Lung microvascular endothelial cell (primary cell): ENCODE measurements at places on chromosomes 3 and 15. TPM values are rescaled to one million over a fixed set of nuclear protein-coding genes. Genes with fewer than 3 reads are reported as not detected.

GRCh38 chr15:92443381-92443780 lies 49.7 kb downstream of the ST8SIA2 start:
- no peak for DNase-seq

LEKR1 gene
- total RNA-seq, result under 0.01 and 0.60 TPM in 2 replicates

DNA sequence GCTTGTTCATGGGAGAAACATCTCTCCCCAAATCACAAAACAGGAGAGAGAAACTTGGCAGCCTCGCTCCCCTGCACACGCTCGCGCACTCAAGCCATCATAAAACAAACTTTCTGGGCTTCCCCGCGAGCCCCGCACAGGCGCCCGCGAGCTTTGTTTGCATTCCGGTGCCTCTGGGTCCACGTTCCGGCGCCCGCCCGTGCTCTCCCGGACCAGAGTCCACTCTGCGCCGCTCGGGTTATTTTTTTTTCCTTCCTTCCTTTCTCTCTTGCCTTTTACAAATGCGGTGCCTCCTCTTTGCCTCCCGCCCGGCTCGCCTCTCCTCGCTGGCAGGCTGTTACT lies 363 bp downstream of the MAGI1 start:
- DNase-seq, result no peak

DNA sequence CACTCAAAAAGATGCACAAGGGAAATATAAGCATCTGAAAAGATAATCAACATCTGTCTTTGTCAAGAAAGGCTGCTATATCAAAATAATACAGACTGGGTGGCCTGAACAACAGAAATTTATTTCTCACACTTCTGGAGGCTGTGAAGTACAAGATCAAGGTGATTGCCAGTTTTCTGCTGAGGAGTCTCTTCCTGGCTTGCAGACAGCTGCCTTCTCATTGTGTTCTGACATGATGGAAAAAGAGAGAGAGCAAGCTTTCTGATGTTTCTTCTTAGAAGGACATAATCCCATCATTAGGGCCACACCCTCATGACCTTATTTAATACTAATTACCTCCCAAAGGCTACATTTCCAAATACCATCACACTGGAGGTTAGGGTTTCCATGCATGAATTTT lies 1573.3 kb downstream of the SI start:
- no peak for DNase-seq

ISL2 gene
- 0.40 and 0.65 TPM in 2 replicates for total RNA-seq

DNA sequence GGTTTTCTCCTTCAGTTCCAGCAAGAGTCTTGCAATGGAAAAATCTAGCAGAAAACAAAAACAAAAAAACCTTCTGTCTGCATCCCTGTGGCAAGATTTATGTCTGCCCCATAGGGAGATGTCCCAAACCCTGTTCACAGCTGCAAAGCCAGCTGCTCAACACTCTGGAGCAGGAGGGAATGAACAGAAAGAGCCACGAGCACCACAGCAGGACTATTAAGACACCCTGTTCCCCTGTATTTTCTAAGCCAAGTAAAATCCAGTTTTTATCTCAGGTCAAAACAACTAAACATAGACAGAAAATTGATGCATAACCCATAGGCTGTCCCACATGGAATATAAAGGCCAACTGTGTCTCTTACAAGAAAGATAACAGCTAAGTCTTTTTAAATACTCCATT lies 357.9 kb downstream of the LSAMP start:
- DNase-seq, result no peak

LYZL4 gene
- not detected in 2 replicates for total RNA-seq

GRCh38 chr3:161800985-161801559 lies 304.5 kb downstream of the OTOL1 start:
- no peak for DNase-seq

CLDN11 gene
- total RNA-seq, result 27.6 and 144 TPM in 2 replicates

GRCh38 chr3:72535772-72536171 lies 312.5 kb downstream of the SHQ1 start:
- DNase-seq, result no peak

- DNase-seq, result no peak
Observed at GRCh38 chr3:55959471-55960080, 472.5 kb upstream of the WNT5A start.

CCR3 gene
- total RNA-seq, result not detected in 2 replicates

PSMA4 gene
- total RNA-seq, result 124 and 180 TPM in 2 replicates

SHC4 gene
- under 0.01 and 0.22 TPM in 2 replicates for total RNA-seq

DNA sequence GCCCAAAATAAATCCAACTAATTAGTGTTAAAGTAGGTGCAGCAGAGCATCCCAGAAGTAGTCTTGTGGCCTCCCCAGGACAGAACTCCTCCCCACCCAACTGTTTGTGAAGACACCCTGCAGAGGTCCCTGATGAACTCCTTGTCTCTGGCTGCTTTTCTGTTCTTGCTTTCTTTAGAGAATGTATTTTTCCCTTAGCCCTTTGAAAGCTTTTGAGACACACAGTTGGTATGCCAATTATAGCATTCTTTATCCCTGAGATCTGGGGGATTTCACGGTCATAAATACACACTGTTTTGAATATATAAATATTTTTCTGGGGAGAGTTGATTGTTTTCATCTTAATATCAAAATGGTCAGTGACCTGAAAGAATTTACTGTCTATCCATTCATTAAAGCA lies 9.8 kb downstream of the TFG start:
- no peak for DNase-seq

DNA sequence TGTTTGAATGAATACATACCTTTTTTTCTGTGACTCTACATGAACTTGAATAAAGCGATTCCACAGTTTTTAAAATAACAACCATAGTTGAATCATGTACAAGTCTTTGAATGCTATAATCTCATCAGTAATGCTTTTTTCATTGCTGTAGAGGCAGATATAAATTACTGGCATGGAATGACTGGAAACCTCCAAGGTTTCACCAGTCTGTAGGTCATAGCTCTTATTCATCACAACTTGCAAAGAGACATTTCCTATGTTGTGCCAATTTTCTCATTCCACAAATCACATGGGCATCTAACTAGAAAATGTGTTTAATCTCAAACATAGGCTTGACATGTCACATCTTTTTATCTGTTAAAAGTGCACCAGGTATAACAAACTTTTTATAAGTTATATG lies 407.1 kb upstream of the KCNMB2 start:
- DNase-seq, result no peak

GRCh38 chr3:131067983-131068382 lies 41.3 kb downstream of the NEK11 start:
- no peak for DNase-seq

DNA sequence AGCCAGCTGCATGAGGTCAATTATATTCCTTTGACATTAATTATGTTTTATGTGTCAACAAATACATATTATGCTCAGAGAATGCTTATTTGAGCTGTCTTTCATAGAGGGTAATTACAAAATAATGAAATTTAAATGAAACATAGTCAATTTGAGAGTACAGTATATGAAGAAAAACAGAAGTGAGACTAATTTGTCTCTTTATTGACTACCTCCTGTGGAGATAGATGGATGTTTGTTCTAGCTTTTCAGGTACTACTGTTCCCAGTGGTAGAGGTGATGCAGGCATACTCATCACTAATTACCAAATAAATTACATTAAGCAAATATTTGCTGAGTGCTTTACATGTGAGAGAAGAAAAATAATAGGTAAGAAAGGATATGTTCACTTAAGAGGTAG lies 1129.6 kb downstream of the OTOL1 start:
- no peak for DNase-seq

DNA sequence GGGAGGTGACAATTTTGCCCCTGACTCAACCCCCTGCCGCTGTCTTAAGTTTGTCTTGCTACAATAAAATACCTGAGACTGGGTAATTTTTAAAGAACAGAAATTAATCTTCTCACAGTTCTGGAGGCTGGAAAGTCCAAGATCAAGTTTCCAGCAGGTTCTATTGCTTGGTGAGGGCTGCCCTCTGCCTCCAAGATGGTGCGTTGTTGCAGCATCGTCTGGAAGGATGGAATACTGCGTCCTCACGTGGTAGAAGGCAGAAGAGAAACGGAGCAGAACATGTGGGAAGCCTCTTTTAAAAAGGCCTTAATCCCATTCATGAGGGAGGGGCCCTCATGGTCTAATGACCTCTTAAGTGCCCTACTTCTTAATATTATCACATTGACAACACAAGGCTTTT lies 87.3 kb upstream of the SNTN start:
- no peak for DNase-seq

DNA sequence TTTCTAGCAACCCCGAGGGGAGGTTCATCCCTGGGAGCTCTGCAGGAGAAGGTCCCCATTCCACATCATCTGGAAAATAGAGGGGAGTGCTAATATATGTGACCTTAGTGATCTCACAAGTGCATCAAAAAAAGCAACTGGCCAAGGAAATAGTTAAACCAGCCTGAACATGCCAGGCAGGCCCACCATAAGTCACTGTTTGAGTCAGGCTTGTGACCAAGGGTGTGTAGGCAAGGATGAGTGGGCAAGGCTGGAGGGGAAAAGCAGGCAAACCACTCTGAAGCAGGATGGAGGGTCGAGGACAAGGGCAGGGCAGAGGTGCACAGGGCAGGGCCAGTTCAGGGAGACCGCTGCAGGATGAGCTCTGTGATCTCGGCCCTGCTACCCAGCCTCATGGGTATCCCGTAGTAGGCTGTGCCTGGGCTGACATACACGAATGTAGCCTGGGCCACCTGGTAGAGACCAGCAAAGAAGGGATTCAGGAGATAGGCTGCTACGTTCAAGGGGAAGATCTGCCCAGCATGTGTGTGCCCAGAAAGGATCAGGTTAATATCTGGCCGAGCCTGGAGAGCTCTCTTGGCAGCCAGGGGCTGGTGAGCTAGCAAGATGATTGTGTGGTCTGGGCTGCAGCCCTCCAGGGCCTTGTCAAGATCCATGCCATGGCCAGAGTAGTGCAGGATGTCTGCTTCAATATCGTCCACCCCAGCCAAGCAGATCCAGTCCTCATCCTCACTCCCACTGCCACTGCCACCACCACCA lies 4.3 kb downstream of the GLB1 start:
- DNase-seq, result no peak

DNA sequence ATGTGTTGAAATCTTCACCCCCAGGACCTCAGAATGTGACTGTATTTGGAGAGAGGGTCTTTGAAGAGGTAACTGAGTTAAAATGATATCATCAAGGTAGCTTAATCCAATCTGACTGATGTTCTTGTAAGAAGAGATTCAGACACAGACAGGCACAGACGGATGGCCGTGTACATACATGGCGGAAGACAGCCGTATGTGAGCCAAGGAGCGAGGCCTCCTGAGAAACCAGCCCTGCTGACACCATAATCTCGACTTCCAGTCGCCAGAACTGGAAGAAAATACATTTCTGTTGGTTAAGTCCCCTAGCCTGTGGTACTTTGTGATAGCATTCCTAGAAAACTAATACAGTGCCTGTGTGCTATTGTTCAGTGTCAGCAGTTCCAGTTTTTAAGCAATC lies 73.6 kb downstream of the APBA2 start:
- no peak for DNase-seq

DNA sequence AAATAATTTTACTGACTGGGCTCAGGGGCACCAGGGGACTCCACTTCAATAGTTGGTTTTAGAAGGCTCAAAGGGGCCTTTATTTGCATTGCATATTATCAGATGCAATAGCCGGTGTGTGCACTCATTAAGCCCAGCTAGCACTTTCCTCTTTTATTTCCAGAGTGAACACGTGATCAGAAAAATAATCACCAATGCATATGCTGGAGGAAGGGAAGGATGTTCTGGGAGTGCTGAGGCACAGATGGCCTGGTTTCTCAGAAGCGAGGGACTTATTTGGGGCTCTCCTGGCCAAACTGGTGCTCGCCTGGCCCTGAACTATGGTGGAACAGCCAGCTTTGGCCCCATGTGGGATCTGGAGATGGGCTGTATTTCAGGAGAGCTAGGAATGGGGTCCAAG lies 60.4 kb upstream of the SEC13 start:
- no peak for DNase-seq

NRROS gene
- total RNA-seq, result 4.8 and 5.7 TPM in 2 replicates

NCK1 gene
- total RNA-seq, result 45.5 and 108 TPM in 2 replicates

- peak; percentile 79 for DNase-seq
Observed at GRCh38 chr3:114144909-114145688, 33.8 kb downstream of the DRD3 start.

- no peak for DNase-seq
Observed at GRCh38 chr3:129673012-129673411, 66.5 kb upstream of the PLXND1 start.

DNA sequence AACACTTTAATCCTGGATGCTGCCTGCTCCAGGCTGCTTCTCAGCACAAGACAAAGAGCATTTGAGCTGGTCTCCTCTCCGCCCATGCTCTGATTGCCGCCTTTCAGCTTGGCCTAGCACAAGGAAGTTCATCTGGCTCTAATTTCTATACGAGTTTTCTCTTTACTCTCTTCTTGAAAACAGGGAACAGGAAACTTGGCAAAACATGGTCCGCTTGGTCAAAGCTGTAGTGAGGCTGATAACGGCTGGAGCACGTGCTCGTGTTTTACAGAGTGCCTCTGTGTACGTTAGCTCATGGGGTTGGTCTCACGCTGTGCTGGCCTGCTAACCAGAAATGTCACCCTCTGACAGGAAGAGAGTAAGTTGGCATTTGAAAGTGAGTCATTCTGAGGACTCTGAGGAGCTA lies 19.2 kb downstream of the RARRES1 start:
- peak; percentile 85 for DNase-seq

DNA sequence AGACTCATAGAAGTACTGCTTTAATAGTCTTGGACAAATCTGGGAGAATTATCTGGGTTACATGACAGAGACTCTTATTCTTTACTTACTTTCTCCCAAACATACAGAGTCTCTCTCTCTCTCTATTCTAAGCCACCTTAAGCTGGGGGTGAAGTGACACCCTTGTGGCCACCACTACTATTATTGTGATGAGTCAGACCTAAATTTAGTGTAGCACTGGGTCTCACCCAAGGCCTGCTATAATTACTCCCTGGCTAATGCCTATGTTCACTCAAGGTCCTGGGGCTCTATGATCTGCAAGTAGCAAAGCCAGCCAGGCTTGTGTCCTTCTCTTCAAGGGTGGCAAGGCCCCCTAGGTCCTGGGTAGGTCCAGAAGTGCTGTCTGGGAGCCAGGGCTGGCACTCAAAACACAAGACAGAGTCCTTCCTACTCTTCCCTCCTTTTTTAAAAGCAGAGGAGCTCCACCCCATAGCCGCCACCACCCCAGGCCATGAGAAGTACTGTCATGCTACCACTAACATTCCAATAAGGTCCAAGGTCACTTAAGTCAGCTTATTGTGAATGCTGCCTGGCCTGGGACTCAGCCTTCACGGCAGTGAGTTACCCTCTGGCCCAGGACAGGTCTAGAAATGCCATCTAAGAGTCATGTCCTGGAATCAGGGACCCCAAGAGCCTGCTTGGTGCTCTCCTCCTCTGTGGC lies 183.6 kb downstream of the POLQ start:
- DNase-seq, result no peak

- DNase-seq, result no peak
Observed at GRCh38 chr3:66394019-66394752, 106.6 kb downstream of the LRIG1 start.

- no peak for DNase-seq
Observed at GRCh38 chr15:30794388-30794787, 109.3 kb upstream of the FAN1 start.

DNA sequence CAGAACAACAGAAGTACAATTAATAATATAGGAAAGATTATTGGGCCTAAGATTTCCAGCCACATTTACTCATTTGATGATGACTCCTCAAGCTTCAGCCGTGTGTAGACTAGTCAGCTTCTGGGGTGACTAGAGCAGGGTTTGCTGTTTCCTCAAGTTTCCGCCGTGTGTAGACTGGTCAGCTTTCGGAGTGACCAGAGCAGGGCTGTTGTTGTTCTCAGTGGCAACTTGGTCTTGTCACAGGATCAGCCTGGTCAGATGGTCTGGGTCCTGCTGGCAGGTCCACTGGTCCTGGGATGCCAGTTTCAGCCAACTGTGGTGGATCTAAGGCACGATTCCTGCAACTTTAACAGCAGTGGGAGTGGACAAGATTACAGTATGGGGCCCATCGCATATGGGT lies 21.8 kb upstream of the NOX5 start:
- DNase-seq, result no peak

- DNase-seq, result peak; percentile 2
Observed at GRCh38 chr3:123229145-123229544, 27.4 kb downstream of the SEC22A start.

NAA80 gene
- 3.1 and 3.6 TPM in 2 replicates for total RNA-seq
